ENCODE measurements at places on chromosomes 11 and 22.

- DNase-seq, result no peak
Measured at GRCh38 chr11:120516461-120517389, 5.2 kb downstream of the GRIK4 start.

DNA sequence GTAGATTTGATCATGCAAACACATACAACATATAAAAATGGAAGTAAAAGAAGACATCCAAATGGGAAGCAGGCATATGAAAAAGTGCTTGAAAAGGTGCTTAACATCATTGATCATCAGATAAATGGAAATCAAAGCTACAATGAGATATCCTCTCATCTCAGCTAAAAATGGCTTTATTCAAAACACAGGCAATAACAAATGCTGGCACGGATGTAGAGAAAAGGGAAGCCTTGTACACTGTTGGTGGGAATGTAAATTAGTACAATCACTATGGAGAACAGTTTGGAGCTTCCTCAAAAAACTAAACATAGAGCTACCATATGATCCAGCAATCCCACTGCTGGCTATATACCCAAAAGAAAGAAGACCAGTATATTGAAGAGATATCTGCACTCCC, 549 bp upstream of the TCN1 start:
- DNase-seq, result no peak

DNA sequence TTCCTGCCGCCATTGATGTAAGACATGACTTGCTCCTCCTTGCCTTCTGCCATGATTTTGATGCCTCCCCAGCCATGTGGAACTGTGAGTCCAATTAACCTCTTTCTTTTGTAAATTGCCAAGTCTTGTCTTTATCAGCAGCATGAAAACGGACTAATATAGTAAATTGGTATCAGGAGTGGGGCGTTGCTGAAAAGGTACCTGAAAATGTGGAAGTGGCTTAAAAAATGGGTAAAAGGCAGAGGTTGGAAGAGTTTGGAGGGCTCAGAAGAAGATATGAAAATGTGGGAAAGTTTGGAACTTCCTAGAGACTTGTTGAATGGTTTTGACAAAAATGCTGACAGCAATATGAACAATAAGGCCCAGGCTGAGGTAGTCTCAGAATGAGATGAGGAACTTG, 89.7 kb downstream of the RSF1 start:
- no peak for DNase-seq

- DNase-seq, result no peak
Measured at GRCh38 chr11:118366287-118366686, 6.9 kb downstream of the UBE4A start.

- DNase-seq, result no peak
Measured at GRCh38 chr22:27730641-27731433, 70.7 kb downstream of the MN1 start.

DNA sequence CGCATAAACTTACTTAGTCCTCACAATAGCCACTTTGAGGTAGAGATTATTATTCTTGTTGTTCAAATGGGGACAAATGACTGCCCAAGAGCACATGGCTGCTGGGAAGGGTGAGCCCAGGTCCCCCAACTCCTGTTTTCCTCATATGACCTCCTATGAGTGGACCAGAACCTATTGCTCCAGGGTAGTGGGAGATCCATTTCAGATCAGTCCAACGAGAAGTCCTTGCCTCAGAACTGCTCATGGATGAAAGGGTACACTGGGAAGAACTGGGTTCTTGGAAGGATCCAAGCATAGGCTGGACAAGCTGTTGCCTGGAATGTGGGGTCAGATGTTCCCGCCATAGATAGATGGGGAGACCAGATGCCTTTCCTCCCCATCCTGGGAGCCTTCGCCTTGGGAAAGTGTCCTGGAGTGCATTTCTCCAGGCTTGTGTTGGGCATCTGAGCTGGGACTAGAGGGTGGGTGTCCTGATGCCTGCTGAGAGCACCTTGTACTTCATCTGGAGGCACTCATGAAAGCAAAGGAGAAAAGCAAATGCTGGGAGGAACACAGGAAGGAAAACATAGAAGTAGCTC, 146.3 kb upstream of the B3GAT1 start:
- DNase-seq, result no peak

All from tibial nerve (tissue), 4 donors.